ENCODE measurements at places on chromosomes 1 and 21. TPM values are rescaled to one million over a fixed set of nuclear protein-coding genes. Genes with fewer than 3 reads are reported as not detected.

DNA sequence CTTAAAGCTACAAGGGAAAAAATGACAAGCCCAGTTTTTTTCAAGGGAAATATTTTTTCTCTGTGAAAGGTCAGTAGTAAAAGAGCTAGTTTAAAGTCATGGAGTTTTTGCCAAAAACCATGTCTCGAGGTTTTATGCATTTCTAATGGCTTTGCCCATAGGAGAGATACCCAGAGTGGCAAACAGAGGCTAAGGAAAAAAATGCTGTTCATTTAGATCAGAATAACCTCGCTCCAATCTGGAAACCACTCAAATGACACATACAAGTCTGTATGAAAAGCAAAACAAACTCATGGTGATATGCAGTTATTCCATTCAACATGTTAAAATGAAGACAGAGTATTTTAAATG lies 36.9 kb upstream of the EDEM3 start:
- no peak for DNase-seq

OBSCN gene
- 20.3 TPM for total RNA-seq

GRCh38 chr21:42514883-42515228 lies 1.2 kb downstream of the SLC37A1 start:
- DNase-seq = no peak

APCS gene
- total RNA-seq = not detected

DNA sequence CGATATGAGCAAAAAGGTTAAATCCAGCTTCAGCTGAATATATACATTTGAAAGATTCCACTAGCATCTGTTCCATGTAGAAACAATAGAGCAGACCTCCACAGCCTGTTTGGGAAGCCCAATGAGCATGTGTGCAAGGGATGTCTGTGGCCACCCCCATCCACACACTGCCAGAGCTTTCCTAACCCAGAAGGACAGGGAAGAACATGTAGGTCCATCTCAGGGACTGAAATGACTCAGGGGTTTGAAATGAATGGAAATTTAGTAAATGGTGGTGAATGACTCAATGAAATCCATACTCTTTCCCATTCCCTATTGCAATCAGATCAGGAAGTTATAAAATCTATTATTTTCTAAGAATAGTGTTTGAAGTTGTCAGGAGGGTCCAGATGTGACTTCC lies 397.2 kb downstream of the DUSP10 start:
- no peak for DNase-seq

TMIGD3 gene
- total RNA-seq = 2.2 TPM

GRCh38 chr21:21246007-21246406 lies 247.8 kb downstream of the NCAM2 start:
- no peak for DNase-seq

- DNase-seq = peak; percentile 89
Observed at GRCh38 chr1:58905628-58906221, 121.9 kb upstream of the JUN start.

GRCh38 chr1:85465099-85465785 lies at the start of gene DDAH1:
TSS of gene DDAH1 (minus strand) at chr1:85465159. CDS start at chr1:85465045, 114 bp downstream.
- peak; percentile 66 for DNase-seq

- no peak for DNase-seq
Observed at GRCh38 chr1:27542463-27543273, 52.7 kb upstream of the WASF2 start.

GRCh38 chr1:48917070-48917454 lies 140.4 kb upstream of the BEND5 start:
- DNase-seq = no peak

SLC6A9 gene
- total RNA-seq = 17.9 TPM

DNA sequence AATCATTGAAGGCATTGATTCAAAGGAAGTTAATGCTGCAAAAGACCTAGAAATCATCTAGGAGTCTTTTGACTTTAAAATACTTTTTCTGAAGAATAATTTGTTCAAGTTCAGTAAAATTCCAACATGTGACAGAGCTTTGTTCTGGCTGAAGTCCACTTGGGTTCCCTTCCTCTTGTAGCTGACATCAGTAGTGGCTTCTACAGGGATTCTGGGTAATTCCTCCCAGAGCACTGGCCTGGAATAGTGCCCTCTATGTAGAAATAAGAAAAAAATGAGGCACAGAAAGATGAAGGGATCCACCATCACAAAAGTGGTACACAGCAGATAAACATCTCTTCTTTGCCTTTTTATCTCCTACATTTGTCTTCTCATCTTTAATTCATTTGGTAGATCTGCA lies 548.1 kb downstream of the LTN1 start:
- DNase-seq = no peak

FAM151A gene
- total RNA-seq = not detected

GRCh38 chr1:55446351-55446750 lies 231.2 kb upstream of the USP24 start:
- no peak for DNase-seq

TNFRSF9 gene
- total RNA-seq = not detected

DNA sequence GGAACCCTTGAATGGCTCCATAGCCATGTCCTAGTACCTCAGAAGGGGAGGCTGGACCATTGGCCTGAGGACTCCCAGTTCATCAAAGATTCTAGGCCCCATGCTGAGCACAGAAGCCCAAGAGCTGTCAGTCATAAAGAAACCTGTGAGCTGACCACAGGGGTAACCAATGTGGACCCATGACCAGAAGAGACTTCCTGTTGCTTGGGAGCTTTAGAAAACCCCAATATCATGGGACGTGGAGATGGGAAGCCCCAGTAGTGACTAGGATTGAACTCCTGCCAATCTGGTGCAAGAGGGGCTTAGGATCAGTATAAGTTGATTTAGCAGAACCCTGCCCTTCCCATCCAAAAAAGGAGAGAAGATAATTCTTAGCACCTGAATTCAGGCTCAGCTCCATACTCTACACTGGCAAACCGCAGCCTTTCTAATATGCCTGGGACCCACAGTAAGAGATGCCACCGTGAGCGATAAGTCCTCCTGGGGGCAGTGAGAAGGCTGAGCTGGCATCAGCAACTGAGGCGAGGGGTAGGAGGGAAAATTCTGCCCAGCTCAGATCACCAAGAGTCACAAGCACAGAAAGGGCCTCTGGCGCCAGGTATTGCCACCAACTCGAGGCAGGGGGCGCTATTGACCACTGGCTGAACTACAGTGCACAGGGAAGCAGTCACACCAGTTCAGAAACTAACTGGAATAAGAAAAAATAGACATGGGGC lies 108.9 kb downstream of the CAPN8 start:
- DNase-seq = no peak

GRCh38 chr1:6779089-6779805 lies 6.0 kb upstream of the CAMTA1 start:
- no peak for DNase-seq

DNA sequence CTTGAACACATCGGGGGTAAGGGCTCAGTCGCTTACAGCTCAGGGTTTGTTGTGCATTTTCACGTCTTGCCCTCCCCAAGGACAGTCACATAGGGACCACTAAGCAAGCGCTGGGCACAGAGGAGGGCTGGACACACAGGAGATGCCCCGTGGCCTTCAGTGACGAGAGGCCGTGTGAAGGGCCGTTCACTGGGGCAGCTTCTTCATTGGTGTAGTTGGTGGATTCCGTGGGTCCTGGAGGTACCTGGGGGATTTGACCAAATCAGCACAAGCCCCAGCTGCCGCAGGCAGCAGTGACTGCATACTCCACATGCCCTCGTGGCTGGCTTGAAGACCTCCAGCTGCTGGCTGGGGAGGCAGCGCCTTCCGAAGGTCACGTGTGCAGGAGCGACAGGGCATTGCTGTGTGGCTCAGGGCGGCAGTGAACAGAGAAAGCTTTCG lies 100.8 kb upstream of the C1orf174 start:
- no peak for DNase-seq

DNA sequence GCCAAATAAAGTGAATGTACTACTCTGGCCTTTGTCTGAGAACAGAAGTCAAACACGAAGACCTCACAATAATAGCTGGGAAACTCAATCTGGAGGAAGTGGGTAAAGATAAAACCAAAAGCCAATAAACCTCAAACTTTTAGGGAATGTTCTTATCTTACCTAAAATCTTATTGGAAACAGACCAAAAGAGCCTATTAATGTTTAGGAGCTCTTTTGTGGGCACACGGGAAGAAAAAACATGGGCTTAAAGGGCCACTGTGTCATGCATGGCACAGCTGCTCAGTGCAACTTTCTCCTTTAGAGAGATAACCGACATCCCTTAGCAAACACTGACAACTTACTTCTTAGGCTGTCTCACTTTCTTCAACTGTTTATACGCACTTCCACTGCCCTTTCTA lies 16.1 kb downstream of the EIF2B3 start:
- DNase-seq = no peak

- DNase-seq = no peak
Observed at GRCh38 chr21:41011098-41011731, 156.7 kb upstream of the BACE2 start.

TEDDM1 gene
- not detected for total RNA-seq

YARS1 gene
- 34.1 TPM for total RNA-seq

DNA sequence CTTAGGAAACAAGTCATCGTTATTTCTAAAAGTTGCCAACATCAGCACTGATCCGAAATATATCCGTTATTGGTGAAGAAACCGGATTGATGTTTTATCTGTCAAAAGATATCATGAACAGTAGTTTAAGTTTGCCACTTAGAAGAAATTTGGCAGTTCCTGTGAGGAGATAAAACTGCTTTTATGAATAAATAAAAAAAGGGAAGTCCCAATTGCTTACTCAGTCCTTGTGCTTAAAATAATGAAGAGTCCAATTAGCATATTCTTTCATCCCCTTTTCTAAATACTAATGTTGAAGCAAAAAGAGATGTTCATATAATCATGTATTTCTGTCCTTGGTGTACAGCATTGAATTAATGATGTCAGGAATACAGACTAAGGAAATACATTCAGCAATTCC lies 164.6 kb downstream of the NCAM2 start:
- no peak for DNase-seq

GRCh38 chr1:9633493-9633892 lies 18.0 kb upstream of the PIK3CD start:
- DNase-seq = no peak

SH2D1B gene
- total RNA-seq = not detected

- no peak for DNase-seq
Observed at GRCh38 chr1:19319196-19319595, 7.1 kb downstream of the SLC66A1 start.

GRCh38 chr21:33199516-33200217 lies 30.1 kb upstream of the IFNAR2 start:
- DNase-seq = peak; percentile 95
